ENCODE measurements at places on chromosomes 2 and 18. TPM values are rescaled to one million over a fixed set of nuclear protein-coding genes. Genes with fewer than 3 reads are reported as not detected.

Gene MOGAT1
- not detected for total RNA-seq

Gene HOXD13
- total RNA-seq = 0.17 TPM

DNA sequence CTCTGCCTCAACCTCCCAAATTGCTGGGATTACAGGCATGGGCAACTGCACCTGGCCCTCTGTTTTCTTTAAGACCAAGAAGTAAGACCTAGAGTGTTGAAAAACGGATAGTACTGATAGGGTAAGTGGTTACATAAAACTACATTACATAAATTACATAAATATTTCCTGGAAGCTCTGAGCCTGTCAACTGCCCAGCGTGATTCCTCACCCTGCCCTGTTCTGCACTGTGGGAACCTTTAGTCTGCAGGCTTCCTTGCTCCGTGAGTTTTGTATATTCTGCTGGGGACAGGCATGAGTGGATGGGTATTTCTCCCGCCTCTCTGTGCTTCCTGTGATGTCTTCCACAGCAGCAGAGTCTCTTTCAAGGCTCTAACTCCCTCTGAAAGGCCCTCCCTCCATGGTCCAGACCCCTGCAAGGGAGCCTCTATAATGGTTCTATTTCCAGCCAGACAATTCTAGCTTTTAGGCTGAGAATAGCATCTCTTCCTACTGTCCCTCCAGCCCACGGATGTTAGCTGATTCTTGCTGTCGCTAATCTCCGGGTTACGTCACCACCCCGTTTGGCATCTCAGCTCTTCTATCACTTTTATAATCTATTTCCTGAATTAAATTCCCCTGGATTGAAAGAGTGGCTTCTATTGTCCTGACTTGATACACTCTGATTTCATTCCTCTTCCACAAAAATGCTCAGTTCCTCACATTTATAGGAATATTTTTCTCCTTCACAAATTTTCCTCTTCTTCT lies 49.5 kb upstream of the PLEKHM3 start:
- DNase-seq = no peak

Gene KYNU
- not detected for total RNA-seq

GRCh38 chr18:74331404-74331803 lies 15.8 kb downstream of the C18orf63 start:
- no peak for DNase-seq

DNA sequence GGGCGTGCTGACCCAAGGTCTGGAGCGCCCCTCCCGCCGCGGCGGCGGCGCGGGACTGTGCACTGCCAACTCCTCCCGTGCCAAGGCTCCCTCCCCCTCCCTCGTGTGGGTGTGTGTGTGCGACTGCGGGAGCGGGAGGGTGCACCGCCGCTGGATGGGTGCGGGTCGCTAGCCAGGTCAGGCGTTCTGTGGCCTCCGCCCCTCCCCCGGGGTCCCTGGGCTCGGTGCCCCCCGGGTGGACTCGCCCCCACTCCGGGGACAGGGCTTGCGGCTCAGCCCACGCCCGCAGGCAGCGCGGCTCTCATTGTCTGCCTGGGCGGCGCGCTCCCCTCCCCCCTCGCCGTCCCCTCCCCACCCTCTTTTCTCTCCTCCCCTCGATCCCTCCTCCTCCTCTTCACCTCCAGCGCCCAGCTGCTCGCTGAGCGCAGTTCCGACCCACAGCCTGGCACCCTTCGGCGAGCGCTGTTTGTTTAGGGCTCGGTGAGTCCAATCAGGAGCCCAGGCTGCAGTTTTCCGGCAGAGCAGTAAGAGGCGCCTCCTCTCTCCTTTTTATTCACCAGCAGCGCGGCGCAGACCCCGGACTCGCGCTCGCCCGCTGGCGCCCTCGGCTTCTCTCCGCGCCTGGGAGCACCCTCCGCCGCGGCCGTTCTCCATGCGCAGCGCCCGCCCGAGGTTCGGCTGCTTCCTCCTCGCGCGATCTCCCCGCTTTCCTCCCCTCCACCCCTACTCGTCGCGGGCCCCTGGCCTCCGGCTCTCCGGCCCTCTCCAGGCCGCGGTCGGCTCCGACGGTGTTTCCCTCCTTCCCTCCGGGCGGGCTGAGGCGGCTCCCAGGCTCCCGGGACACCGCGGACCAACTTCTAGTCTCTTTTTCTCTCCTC lies at the start of gene GATA6:
GATA6 (plus strand) TSS at position 579 of the 878 bp plus-strand sequence. CDS start 1,556 bp downstream, outside the sequence.
- peak; percentile 78 for DNase-seq

- DNase-seq = no peak
These were observed 266.2 kb downstream of the CCDC102B start for GRCh38 chr18:69064063-69064462.

DNA sequence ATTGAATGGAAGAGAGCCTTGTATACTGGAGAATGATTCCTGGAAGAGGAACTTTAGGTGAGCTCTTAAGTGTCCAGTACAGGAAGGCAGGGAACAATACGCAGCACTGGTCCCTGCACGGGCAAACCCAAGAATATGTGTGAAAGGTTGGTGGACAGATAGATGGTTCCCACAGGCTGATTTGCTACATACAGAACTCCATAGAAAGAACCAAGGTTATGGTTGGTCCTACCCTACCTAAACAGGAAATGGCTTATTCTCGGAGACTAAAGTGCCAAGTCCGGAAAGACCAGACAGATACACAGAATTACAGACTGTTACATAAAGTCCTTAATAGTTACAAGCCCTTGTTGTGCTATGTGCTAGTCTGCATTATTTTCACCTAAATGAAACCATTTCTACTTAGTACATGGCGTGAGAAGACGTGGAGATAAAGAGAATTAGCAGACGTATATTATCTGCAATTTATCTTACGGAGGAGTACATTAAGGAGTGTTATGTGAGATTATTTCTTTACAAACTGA lies 1.2 kb downstream of the REV1 start:
- DNase-seq = no peak

- DNase-seq = no peak
These were observed 14.3 kb downstream of the GPR17 start for GRCh38 chr2:127660291-127660578.

Gene SRD5A2
- total RNA-seq = not detected

Gene LHCGR
- not detected for total RNA-seq

Gene GCG
- not detected for total RNA-seq

- DNase-seq = no peak
These were observed 426.3 kb upstream of the ZEB2 start for GRCh38 chr2:144946263-144946662.

GRCh38 chr2:77633601-77634000 lies 111.4 kb upstream of the LRRTM4 start:
- DNase-seq = no peak

DNA sequence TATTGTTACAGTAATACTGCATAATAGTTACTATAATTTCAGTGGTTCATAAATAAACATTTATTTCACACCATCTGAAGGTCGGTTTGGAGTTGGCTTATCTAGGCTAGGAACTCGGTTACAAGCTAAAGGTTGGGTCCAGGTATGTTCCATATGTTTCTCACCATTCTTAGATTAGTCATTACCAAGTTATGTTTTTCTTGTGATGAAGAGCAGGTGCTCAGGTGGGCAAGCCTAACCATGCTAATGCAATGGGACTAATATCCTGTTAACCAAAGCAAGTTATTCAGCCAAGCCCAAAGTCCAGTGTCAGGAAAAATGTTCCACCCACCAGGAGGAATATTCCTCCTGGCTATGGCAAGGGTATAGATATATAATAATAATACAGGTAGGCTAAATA lies 93.2 kb downstream of the CPO start:
- no peak for DNase-seq

Gene TCF7L1
- 6.6 TPM for total RNA-seq

- DNase-seq = no peak
These were observed 123.5 kb downstream of the LIPG start for GRCh38 chr18:49685231-49685942.

Gene KCNIP3
- total RNA-seq = 7.3 TPM

DNA sequence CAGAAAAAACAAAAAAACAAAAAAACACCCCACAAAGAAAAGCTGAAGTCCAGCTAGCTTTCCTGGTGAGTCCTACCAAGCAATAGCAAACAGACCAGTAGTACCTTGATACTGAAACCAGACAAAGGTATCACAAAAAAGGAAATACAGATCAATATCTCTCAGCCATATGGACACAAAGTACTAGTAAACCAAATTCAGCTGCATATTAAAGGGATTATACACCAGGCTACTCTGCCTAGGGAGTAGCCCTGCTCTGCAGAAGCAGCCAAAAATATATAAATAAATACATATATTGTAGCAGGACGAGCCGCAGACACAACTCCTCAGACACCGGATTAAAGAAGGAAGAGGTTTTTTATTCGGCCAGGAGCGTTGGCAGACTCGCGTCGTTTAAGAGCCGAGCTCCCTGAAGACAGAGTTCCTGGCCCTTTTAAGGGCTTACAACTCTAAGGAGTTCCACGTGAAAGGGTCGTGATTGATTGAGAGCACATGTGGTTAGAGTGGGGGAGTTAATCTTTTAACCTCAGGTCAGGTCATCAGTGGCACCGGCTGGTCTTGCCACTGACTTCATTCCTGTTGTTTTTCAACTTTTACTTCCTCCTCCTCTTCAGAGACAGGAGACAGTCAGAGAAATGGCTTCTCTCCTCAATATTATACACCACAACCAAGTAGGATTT lies 38.4 kb upstream of the DTNB start:
- DNase-seq = no peak

DNA sequence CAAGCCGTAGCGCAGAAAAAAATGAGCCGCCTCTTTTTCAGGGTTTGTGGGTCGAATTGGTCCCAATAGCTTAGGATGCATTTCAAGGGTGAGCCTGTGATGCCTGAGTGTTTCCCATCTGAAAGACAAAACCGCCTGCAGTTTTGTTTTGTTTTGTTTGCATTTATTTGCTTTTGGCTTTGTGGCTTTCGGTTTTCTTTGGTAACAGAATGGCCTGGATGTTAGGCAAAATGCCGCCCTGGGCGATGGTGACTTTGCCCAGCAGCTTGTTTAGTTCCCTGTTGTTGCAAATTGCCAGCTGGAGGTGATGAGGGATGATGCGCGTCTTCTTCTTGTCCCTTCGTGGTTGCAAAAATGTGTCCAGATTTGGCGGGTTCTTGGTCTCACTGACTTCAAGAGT lies 109.4 kb downstream of the LTBP1 start:
- no peak for DNase-seq

DNA sequence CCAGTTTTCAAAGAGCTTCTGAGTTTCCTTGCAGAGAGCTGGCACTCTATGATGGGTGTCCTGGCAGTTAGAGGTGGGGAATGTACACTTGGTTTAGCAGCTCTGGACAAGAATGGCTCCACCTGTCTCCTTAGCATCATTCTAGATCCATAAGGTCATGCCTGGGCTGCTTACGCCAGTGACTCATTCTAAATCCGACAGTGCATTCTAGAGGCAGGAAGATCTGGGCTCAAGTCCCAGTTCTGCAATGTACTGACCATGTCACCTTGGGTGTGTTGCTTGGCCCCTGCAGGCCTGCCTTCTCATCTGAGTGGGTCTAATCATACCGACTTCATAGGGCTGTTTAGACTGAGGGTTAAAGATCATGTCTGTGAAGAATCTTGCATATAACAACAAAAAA lies 46.5 kb downstream of the PTGR3 start:
- no peak for DNase-seq

Gene CCDC74A
- total RNA-seq = 0.54 TPM

GRCh38 chr2:226475650-226476049 lies 324.0 kb downstream of the IRS1 start:
- no peak for DNase-seq

- DNase-seq = no peak
These were observed 184.0 kb downstream of the RIT2 start for GRCh38 chr18:42931491-42931890.

DNA sequence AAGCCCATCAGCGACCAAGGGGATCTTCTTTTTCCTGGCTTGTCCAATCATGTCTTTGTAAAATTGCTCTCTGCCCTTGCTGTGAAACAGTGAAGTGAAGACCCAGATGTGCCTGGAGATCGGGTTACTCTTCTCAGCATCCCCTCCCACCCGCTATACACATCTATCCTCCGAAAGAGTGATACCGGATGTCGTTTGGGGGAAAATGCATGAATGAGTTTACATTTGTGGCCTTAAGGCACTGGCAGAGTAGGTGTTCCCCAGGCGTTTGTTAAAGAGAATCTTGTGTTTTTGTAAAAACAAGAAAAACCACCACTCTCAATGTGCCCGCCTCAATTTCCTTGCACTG lies 528.3 kb downstream of the CMPK2 start:
- no peak for DNase-seq

DNA sequence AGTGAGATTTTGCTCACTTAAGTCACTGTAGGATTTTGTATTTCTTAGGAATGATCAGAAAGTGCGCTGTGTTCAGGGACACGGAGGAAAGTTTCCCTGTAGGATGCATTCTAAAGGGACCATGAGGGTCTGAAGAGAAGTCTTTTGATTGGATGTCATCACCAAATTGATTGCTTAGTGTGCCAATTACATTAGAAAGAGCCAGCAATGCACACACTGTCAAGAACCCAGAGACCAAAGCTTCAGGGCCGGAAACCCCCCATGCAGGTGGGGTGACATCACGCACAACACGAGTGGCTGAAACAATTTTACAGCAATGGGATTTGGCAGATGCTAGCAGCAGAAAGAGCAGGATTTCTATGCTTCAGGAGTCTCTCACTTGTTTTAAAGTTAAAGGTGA lies 242.4 kb downstream of the NAPG start:
- no peak for DNase-seq

DNA sequence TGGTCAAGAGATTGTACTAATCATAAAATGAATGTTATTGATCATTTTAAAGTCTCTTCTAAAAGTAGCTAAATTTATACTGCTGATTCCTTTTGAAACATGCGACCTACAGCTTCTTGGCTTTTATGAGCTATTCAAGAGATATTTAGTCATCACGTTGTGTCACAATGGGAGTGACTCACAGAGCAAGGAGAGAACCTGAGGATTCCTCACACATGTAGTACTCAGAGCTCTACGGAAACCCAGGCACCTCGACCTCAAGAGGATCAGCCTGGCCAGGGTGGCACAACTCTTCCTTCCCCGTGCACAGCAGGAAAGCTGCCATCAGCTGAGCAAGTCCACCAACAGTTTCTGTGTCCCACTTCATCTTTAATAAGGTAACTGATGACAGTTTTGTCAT lies at the start of gene DHRS9:
DHRS9 (plus strand) TSS at position 223 of the 400 bp plus-strand sequence. CDS start 12,019 bp downstream, outside the sequence.
- no peak for DNase-seq

GRCh38 chr18:7349181-7349837 lies 118.4 kb downstream of the LRRC30 start:
- DNase-seq = no peak
